ENCODE measurements at places on chromosomes 6 and 20. TPM values are rescaled to one million over a fixed set of nuclear protein-coding genes. Genes with fewer than 3 reads are reported as not detected.

Gene FAM209B
- 0.51 TPM for total RNA-seq

Gene RAMACL
- 3.2 TPM for total RNA-seq

Gene UBE2C
- not detected for total RNA-seq

Gene HAO1
- total RNA-seq: not detected

Gene MOCS1
- total RNA-seq: 70.0 TPM

Gene TAPBP
- 77.9 TPM for total RNA-seq

Gene C20orf204
- 0.74 TPM for total RNA-seq

Gene SYNDIG1
- total RNA-seq: 0.77 TPM

Gene HLA-DMB
- total RNA-seq: 12.3 TPM

Gene TFAP2A
- total RNA-seq: 1.9 TPM

Gene CST7
- 11.5 TPM for total RNA-seq

Gene PCK1
- 331 TPM for total RNA-seq

Gene PDE10A
- total RNA-seq: 15.6 TPM

Gene IPCEF1
- total RNA-seq: 1.5 TPM

Gene SF3B5
- total RNA-seq: 106 TPM

Gene CAGE1
- not detected for total RNA-seq

Gene MUC22
- total RNA-seq: not detected

Gene PAX1
- total RNA-seq: not detected

Gene CUTA
- total RNA-seq: 103 TPM

Gene CTAGE9
- total RNA-seq: not detected

Gene PFDN4
- total RNA-seq: 19.8 TPM

Gene TMEM244
- not detected for total RNA-seq

Gene RSPH9
- not detected for total RNA-seq

Gene C2
- total RNA-seq: 60.8 TPM
